T-cell (primary cell): ENCODE measurements at places on chromosomes 5 and 9.

DNA sequence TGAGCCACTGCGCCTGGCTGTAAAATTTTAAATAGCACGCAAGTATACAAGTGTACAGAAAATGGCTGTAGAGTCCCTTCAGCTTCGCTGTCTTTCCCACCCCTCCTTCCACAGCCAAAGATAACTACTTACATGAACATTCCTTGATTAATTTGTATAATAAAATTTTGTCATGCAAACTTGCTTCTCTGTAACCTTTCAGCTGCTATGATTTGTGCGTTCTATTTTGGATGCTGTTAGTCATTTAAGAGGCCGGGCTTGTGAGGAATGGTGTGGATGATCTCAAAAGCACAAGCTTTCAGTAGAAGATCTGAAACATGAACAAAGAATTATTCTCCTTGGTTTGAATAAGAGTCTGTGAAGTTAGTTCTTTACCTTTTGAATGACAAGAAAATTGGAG is 115.0 kb upstream of the TLE1 start:
- DNase-seq = no peak

DNA sequence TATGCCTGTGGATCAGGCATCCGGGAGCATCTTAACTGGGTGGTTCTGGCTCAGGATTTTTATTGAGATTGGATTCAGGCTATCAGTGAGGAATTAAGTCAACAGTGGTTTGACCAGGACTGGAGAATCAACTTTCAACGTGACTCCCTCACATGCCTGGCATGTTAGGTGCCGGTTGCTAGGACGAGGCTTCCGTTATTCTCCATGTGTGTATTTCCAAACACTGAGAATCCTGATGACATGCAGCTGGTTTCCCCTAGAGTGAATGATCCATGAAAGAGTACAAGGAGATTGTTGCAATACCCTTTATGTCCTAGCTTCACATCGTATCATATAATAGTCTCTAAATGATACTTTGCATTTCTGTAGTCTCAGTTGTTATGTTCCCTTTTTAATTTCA is 529.2 kb downstream of the ANXA1 start:
- DNase-seq = no peak

GRCh38 chr5:111635151-111635902 is 121.7 kb downstream of the NREP start:
- no peak for DNase-seq

DNA sequence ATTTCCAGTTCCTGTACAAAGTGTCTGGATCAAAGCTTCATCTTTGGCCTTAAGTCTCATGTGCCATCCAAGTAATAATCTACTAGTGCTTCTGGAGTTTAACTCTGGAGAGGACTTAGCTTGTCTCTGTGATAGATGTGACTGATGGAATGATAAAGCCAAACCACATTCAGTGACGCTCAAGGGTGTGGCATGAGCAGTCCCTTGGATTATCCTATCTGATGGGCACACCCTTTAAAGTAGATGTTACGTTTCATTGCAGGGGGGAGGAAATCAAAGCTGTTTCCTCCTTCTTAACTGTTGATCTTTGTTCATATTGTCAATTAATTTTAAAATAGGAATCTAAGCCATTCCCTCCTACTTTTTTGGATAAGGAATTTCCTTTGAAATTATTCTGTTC is 8.5 kb upstream of the EGFLAM start:
- DNase-seq = no peak

DNA sequence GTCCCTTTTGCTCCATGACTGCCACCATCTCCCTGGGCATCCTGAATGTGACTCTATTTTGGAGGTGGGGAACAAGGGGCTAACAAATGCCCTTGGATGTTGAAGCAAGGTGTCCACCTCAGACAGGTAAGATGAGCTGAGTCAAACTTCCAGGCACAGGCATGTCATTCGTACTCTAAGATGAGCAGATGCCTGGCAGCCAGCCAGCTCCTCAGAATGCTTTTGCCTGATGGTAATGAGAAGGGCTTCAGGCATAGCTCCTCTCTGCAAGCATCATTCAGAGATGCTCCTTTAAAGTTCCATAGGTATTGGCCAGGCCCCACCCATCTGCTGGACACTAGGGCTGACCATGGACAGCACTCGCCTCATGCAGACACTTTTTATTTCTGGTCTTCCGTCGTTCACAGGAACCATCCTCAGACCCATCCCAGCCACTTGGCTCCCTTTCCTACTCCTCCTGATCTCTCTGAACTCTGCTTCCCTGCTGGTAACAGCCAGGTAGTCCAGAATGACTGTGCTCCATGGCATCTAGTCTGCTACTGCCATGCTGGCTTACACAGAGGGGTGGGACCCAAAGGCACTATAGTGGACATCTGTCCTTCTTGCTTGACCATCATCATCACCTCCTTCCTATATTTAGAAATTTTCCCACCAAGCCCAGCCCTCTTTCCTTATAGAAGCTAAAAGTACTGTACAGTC is 118.8 kb downstream of the GLIS3 start:
- no peak for DNase-seq

GRCh38 chr5:169290895-169291294 is 10.0 kb downstream of the SLIT3 start:
- no peak for DNase-seq

- no peak for DNase-seq
These were observed 70.3 kb downstream of the ENC1 start for GRCh38 chr5:74570250-74570649.

DNA sequence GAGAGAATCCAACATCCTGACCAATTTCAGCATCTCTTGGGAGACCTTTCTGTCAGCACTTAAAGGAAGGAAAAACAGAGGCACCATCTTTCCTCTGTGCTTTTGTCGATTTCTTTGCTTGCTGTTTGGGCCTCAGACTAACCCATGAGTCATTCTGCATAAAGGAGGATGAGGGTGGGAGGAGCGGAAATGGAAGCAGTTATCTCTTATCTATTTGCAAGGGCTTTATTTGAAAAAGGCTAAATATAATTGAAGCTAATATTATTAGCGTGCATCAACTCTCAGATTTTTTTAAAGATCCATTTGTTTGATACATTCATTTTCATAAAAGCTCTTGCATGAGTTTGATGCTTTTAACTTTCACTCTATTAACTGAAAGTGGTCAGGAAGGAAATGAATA is 72.9 kb downstream of the ZNF622 start:
- no peak for DNase-seq
